ENCODE measurements at places on chromosomes 2 and 18.

- no peak for DNase-seq
These were observed 7.5 kb upstream of the RNF144A start for GRCh38 chr2:6909431-6910385.

- DNase-seq, result no peak
These were observed 60.0 kb upstream of the FOSL2 start for GRCh38 chr2:28332696-28333095.

DNA sequence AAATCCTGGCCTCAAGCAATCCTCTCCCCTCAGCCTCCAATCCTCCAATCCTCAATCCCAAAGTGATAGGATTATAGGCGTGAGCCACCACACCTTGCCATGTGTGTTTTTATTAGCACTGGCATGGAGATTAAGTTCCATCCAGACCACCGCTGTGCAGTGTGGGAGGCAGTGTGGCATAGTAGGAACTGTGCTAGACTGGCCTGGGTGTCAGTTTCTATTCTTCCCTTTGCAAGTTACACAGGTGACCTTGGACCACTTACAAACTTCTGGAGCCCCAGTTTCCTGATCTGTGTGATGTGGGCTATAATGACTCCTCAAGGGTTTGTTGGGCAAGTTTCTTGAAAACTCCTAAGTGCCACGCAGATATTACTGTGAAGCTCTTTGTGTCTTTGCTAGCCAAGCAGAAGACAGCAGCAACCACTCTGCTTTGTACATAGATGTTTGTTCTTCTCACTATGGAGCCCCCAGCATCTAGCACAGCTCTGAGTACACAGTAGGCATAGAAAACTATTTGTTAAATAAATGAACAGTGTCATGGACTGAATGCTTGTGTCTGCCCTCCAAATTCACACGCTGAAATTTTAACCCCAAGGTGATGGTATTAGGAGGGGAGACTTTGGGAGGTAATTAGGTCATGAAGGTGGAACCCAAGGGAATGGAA lies 93.0 kb downstream of the LBH start:
- no peak for DNase-seq

DNA sequence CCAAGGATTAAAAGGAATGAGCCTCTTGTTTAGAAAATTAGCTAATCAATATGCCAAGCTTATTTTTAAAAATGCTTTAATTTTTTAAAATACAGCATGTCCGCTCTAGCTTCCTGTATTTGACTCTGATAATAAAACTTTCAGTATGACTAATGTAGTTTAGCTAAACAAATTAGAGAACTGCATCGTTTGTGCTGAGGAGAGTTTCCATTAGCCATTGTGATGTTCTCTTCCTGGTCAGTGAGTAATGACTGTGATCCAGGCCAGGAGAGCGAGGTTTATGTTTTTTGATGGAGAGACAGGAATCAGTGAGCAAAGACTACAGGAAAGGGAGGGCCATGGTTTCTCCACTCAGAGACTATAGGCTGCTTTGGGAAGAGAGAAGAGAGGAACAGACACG lies 237.2 kb upstream of the ETAA1 start:
- DNase-seq, result no peak
